ENCODE measurements at places on chromosomes 4 and X. TPM values are rescaled to one million over a fixed set of nuclear protein-coding genes. Genes with fewer than 3 reads are reported as not detected.
A peak's percentile ranks its signal among the peaks of the same experiment; 100 is the strongest.

DNA sequence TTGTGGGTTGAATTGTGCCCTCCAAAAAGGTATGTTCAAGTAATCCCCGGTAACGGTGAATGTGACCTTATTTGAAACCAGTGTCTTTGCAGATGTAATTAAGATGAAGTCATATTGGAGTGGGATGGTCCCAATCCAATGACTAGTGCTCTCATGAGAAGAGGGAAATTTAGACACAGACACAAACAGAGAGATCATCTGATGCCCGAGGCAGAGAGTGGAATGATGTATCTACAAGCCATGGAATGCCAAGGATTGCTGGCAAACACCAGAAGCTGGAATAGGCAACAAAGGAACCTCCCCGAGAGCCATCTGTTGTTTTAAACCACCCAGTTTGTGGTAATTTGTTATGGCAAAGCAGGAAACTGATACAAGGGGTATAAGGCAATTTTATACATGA is 35.1 kb downstream of the RPS6KA3 start:
- DNase-seq: no peak

DNA sequence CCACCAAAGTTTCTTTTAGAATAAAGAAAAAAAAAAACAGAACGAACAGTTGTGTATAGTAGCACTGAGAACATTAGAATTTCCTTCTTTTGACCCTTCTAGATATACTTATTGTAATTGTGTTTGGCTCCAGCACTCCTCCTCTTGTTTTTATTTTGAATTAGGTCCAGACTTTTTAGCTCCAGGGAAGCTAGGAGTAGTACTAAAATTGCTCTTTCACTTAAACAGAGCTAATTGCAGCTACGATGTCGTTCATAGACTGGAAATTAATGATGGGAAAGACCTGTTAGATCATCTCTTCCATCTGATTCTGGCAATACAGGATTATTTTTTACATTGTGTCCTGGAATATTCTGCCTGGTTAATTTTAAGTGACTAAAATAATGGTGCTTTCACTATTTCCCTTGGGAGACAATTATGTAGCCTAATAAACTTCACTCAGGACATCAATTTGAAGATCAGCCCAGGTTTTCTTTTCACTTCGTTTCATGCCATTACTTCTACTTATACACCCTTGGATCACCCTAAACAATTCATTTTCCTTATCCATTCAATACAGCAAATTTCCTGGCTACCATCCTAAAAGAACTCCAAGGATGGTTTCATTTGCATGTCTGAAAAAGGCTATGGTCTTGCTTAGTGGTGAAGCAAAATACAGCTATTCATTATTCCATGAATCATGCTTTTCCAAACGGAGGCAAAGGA is 480.8 kb upstream of the TECRL start:
- no peak for DNase-seq

DNA sequence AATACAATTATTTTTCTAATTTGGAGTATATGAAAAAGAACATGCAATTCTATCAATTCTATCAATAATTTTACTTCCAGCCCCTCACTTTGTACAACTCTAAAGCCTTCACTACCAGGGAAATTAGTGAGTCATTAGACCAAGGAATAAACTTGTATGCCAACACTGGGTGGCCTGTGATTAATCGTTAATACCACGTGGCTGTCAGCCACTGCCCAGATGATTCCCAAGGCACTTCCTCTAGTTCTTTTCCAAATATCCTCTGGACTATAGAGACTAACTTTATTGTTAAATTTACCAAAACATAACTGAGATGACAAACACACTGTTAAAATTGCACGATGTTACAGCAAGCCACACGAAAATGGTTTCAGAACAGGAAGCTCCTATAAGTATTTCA is 45.7 kb downstream of the MID1 start:
- no peak for DNase-seq

GRCh38 chrX:132561483-132561882 is 72.6 kb upstream of the MBNL3 start:
- DNase-seq: no peak

Gene CDS1
- 5.9 TPM for total RNA-seq

GRCh38 chrX:149495573-149496071 is 9.5 kb downstream of the IDS start:
- DNase-seq: no peak

DNA sequence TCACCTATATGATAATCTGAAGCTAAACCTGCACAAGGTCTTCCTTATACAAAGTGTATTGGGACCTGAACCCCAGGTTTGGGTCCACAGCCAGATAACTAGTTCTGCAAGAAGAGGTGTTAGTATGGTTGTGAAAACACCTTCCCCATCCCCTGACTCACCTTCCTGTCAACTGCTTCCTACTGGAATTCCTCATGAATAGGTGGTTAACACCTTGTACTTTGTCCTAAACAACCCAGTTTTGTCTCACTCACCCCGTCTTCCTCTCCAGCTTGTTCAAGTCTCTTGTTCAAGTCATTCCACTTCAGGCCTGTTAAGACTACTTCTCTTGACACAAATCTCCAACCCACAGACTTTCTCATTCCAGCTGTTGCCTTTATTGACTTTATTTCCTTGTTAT is 45.5 kb downstream of the CCNG2 start:
- DNase-seq: no peak

- no peak for DNase-seq
Observed at GRCh38 chr4:127304356-127304755, 328.4 kb upstream of the INTU start.

Gene PORCN
- 22.7 TPM for total RNA-seq

- no peak for DNase-seq
Observed at GRCh38 chrX:30913492-30913891, 24.4 kb upstream of the TAB3 start.

Gene TSPAN7
- total RNA-seq: 18.8 TPM

DNA sequence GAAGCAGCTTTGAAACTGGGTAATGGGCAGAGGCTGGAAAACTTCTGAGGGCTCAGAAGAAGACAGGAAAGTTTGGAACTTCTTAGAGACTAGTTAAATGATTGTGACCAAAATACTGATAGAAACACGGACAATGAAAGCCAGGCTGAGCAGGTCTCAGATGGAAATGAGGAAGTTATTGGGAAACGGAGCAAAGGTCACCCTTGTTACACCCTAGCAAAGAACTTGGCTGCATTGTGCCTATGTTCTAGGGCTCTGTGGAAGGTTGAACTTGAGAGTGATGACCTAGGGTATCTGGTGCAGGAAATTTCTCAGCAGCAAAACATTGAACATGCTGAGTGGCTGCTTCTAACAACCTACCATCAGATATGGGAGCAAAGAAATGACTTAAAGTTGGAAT is 50.8 kb upstream of the FBXW7 start:
- no peak for DNase-seq

DNA sequence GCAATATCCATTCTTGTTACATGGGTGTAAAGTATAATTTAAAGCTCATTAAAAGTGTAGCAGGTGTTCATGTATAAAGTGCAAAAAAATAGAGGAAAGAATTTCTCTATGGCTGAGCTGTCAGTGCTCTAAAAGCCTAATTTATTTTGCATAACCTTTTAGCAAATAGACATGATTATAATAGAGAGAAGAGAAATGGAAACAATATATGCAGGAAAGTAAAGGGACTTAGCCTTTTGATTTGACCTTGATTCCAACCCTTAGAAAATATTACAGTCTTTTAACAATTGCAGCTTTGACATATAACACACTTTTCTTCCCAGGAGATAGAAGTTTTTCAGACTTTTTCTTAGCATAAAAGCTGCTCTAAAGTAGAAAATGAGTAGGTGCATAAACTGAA is 978.3 kb downstream of the PCDH18 start:
- DNase-seq: no peak

Gene ZCCHC18
- not detected for total RNA-seq

Gene SRPX
- 42.5 TPM for total RNA-seq

DNA sequence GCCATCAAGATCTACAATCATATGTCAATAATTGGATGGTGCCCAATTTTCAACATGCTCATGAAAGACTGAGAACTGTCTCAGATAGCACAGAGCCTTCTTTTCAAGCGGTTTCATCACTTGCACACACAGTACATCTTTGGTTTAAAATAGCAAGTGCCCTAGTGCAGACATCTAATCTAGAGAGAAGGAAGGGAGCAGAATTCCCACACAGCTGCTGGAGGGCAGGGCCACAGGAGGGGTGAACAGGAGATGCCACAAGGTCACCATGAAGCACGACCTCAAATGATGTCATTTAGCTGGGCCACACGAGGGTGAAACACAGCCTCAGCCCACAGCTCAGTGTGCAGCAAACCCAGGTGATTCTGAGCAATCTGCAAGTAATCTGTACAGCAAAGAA is 24.3 kb downstream of the LEF1 start:
- DNase-seq: no peak

Gene PCDH11X
- not detected for total RNA-seq

DNA sequence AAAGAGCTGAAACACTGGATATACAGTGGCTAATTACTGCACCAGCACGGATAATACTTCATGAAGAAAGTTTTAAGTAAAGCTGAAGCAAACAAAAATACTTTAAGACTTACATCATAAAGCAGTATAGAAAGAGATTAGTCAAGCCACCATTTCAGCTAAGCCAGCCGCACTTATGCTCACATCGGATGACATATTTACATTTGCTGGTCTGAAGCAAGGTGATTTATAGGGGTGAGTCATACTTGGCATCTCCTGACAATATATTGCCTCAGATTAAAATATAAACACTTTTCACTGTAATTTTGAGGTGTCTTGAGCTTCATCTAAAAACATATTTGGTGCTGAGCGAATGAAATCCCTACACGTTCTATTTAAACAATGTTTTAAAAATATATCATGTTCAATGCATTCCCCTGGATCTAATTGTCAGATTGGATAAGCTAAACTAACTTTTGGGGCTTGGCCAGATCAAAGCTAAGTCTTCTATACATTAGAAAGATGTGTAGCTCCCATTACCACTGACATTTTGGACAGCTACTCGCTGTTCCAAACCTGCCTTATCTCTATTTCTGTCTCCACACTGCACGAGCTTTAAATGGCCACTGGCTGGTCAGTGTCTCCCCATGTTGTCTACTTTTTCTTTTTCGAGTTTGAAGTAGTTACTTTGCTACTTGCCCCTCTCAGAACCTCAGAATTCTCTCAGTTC is 103.2 kb downstream of the VCX2 start:
- no peak for DNase-seq

DNA sequence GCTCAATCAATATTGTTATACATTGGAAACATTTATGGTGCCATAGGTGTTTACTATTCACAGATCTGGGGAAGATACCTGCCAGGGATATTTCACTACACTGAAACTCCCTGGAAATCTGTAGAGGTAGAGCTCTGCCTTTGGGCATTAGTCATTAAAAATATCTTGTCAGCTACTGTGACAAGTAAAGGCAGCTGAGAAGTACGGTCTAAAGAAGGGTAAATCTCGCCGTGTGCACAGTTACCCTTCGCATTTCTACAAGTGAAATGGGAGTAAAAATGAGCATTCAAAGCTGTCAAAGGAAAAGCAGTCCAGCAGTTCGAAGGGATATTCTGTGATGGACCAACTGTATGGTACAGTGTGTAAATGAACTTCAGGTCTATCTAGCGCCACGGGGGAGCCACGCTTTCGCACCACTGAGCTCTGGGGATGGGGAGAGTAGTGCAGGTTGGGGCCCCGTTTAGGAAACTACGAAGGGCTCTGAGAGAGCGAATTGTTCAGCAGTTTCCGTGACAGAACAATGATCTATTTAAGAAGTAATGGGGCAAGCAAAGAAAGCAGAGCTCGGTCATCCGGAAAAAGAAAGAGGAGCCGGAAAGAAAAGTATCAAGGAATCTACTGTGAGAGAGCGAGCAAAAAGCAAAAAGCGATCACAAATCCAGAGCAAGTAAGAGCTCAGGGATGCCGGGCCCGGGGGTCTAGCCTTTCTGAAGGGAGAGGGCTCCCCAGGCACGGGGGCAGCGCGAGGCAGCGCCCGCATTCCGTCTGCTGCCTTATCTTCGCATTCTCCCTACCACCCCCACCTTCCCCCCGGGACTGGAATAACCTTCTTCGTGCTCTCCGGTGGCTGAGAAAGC is 646 bp downstream of the TIGD4 start:
- no peak for DNase-seq

DNA sequence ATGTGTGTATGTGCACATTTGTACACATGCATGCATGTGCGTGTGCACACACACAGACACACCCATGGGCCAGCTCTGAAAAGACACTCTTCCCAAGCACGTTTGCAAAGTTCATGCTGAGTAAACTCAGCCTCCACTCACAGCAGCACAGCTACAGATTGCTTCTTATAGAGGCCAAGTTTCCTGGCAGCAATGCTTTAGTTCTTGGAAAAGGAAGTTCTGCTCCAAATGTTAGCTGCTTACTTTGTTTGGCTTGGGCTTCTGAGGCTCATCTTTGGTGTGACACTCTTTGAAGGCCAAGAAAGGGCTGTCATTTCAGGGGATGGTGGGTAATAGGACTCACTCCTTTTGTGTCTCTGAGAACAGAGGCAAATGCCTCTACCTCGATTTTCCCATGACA is 6.6 kb downstream of the PLP1 start:
- DNase-seq: no peak

DNA sequence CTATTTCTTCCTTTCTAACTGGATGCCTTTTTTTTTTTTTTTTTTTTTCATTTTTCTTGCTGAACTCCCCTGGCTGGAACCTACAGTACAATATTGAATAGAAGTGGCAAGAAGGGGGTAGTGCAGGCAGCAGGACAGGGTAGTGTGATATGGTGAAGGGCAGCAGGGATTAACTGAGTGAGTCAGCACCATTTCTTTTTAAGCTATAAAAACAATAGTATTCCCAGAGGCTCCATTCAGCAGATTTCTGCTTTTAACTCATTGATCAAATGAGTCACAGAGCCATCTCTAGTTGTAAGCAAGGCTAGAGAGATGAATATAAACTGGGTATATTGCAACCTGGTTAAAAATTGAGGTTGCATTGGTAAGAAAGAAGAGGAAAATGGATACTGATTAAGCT is 53.6 kb upstream of the SETD7 start:
- no peak for DNase-seq

- no peak for DNase-seq
Observed at GRCh38 chr4:20086067-20086798, 165.5 kb upstream of the SLIT2 start.

DNA sequence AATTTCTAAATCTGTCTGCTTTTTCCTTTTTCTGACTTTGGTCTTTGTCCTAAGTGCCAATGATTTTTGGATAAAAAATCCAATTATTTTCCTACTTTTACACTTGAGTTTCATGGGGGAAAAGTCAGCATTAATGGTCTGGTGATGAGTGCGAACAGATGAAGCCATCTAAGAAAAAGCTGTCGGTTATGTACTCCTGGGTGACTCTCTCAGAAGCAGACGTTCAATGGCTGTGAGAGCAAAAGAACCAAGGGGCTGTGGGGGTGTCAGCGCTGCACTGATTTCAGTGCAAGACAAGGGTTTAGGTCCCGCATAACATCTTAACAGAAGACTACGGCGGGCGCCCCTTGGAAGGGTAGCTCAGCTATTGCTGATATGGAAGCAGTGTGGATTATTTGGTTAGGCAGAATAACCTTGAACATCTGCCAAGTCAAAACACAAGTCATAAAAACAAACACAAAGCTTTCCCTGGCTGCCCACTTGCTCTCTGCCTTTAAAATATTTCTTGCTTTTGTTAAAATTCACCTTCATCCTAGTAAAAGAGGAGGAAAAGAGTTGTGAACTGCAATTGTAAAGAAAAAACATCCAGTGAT is 240.5 kb downstream of the MAML3 start:
- DNase-seq: peak; percentile 27

GRCh38 chr4:73862322-73862721 is 6.9 kb upstream of the CXCL1 start:
- no peak for DNase-seq

Gene FGA
- 1.0 TPM for total RNA-seq

Gene POU3F4
- not detected for total RNA-seq

Gene GAGE12F
- total RNA-seq: not detected

All from body of pancreas (tissue), 4 donors.